ENCODE measurements at places on chromosomes 12 and 14.
A peak's percentile ranks its signal among the peaks of the same experiment; 100 is the strongest.

GRCh38 chr12:968545-968944 is 19.1 kb upstream of the RAD52 start:
- DNase-seq, result no peak

- DNase-seq, result no peak
Observed at GRCh38 chr14:23863836-23864235, 89.7 kb upstream of the DHRS4 start.

DNA sequence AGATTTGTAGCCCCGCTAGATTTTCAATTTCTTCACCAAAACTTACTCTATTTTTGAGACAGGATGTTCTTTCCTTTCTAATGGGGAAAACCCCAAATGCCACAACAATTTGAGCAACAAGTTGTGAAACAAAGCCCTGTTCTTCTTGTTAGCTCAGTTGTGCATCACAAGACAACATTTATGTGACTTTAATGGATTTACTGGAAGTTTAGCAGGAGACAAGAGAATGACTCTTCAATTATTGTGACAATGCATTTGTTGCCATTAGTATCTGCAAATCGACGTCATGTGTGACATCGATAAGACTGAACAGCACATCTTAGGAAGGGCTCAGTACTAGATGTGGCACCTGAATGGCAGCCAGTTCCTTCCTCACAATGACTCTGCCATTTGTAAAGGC is 1028.9 kb upstream of the TMEM132C start:
- DNase-seq, result no peak

DNA sequence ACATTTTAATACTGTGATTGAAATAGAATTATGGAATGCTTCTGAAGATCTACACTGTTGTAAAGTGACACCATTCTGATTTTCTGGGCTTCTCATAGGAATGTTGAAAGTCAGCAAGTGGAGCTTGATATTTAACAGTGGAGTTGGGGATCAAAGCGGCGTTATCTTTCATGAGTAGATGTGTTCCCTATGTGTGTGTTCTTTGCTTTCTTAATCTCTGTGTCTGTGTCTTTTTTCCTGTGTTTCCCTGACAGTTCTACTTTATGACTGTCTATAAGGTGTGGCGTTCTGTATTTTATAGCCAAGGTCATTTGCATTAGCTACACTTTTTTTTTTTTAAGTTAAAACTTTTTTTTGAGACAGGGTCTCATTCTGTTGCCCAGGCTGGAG is 24.7 kb downstream of the SYNE2 start:
- DNase-seq, result no peak

DNA sequence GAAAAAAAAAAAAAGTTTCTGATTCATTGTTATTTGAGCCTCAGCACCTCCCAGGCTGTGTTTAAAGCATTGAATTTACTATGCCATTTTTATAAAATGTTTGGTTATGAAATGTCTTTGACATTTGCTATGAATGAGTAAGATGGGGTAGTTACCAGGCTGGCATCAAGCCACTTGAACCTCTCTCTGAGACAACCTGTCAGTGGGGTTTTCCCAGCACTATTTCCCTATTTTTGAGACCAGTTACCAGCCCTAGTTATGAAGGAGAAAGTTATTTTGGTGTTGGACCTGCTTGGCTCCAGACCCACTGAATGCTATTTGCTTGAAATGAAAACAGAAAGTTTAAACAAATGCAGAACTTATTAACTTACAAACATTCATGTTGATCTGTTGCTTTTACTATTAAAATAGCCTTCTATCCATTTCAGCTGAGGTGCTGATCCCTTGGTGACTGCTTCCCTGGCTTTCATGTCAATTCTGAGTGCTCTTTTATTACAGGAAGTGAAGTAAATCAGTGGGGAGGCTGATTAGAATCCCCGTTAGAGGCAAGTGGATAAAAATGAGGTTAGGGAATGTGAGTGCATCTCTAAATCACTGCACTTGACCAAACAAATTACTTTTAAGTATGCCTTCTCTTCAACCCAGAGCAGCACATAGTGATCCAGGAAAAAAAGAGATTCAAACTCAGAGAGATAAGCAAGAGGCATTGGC is 37.8 kb downstream of the LLPH start:
- DNase-seq, result peak; percentile 54

DNA sequence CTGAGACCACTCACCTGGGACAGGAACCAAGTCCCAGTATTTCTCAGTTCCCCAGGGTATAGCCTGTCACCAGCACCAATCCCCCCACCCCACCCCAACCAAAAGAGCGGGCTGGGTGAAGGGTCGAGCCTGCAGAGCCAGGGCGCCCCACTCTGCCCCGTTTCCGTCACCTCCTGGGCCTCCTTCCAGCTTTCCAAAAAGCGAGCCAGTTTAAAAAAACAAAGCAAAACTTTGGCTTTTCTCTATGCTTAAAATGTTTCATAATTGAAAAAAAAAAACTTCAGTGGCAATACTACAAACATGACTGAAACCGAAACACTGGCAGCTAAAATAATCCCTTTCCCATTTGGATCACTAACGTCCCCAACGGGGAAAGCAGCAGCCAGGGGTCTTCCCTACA is 7.5 kb downstream of the CAMKK2 start:
- DNase-seq, result no peak

GRCh38 chr12:96769400-96769799 is 137.7 kb upstream of the NEDD1 start:
- no peak for DNase-seq

DNA sequence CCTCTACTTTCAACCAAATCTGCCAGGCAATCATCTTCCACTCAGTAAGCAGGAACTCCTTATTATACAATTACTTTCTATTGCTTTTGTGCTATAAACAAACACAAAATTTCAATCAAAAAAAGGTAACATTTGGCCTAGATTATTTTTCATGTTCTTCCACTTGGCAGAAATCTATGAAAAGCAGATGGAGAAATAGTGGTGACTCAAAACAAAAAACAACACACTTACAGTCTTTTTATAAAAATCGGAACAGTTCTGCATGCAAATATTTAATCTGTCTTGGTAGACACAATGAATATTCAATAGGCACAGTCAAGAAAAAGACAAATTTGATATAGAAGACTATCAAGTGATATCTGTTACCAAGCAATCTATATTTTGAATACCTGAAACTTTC is 376.8 kb downstream of the RPS29 start:
- DNase-seq, result no peak

DNA sequence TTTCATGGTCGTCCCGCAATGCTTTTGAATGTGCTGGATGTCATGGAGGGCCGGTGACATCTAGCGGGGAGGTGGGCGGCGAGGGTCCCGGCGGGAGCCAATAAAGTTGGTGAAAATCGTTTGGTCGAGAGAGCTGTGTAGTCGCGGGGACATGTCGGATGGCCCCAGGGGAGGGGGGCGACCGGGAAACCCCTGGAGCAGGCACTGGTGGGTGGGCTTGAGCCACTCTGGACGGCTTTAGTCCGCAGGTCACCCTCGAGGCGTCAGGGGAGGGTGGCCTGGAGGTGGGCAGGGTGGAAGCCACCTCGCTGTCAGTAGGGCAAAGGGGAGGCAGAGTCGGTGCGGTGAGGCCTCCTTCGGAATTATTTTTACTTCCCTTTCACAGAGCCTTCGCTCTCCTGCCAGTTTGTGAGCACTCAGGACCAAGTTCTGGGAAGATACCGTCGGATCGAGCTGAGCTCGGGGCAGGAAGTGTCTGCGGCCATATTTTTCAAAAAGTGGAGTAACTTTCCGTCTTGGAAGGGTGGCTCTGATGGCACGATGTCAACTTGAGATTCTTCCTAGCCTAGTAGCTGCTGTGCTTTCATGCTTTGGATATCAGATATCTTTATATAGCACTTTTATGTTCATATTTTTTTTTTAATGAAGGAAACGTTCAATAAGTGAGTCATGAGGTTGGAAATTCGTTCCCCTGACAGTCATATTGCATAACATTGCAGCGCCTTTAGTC is 28.2 kb downstream of the WBP11 start:
- peak; percentile 52 for DNase-seq

DNA sequence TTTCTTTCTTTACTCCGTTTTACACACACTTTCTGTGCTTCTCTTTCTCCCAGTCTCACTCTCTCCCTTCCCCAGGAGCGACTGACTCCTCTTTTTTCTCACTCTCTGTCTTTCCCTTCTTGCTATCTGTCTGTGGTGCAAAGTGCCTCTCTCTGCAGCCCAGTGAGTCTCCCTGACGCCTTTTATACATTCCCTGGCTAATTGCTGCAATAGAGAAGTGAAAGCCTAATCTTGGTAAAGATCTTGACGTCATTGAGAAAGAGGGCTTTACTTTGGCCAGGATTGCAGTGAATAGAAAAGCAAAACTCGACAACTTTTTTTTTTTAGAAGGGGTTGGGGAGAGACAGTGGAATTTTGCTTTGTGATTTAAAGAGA is 706 bp upstream of the DIO2 start:
- DNase-seq, result no peak

DNA sequence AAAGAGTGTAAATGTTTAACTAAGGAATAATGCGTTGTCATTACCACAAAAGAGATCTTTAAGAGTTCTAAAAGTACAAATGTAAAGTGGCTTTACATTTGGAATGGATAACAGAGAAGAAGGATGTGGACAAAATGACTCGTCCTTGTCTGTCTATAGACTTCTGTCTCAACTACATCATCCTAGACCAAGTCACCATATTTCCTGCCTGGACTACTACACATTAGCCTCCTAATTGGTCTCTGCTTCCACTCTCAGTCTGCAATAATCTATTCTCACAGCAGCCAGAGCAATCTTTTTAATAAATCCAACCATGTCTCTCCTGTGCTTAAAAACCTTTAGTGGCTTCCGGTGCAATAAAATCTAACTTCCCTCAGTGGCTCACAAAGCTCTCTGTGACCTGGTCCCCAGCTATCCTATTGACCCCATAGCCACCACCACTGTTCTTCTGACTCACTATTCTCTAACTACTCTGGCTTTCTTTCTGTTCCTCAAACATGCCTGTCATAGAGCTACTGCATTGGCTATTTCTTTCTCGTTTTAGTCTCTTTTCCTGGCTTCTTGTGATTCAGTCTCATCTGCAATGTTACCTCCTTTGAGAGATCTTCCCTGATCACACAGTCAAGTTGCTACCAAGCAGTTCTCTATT is 91.1 kb downstream of the MYF5 start:
- no peak for DNase-seq

- DNase-seq, result no peak
Observed at GRCh38 chr14:92253381-92253894, 69.5 kb upstream of the SLC24A4 start.

DNA sequence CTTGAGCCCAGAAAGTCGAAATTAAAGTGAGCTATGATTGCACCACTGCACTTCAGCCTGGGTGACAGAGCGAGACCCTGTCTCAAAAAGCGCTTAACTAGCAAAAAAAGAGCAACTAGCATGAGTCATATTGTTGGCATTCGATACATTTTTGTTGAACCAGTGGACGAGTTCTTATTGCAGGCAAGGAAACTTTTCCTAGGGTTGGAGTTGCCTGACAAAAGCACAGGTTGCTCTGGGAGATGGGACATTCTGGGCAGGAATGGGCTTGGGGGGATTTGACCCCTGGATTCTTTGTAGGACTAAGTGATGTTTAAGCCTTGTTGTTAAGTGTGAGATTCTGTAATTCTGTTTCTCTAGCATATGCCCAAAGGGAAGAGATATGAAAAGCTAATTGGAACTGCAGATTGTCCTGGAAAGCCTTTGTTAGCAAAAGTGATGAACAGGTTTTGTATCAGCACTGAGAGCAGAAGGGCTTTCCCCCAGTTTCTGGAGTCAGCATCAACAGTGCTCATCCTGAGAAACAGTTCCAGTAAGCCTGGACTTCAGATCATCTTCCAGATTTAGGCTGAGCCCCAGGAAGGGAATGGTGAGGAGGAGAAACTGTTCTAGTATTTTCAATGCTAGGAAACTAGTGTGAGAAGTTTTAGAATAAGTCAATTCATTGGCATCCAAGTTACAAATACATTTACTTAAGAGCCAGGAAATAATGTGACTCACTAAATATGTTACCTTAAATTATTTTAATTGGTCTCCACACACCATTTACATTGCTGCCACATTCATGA is 123.1 kb downstream of the SRGAP1 start:
- no peak for DNase-seq

DNA sequence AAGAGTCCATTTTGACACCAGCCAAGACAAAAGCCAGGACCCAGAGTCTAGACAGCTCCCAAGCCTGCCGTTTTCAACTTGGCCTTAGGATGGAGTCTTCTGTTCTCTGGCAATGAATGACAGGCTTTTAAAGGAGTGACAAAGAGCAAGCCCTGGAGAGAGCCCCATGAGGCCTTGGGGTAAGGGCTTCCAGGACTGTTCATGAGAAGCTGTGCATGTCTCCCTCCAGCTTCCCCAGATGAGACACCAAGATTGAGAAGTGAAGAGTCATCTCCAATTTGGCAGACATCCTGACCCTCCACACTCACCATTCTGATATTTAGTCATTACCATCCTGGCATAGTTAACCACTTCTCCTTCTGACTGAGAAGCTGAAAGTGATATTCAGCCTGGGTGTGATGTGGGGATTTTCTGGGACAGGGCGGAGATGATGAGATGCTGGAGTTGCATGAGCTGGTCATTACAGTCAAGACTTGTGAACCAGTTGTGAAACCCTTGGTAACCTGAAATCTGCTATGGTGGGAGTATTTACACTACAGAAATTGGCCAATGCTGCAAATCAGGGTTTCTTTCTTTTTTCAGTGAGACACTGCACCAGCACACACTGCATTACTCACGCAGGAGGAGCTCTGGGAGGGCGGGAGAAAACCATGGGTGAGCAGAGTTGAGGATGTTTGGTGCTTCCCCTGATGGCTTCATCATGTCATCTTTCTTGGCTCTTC is 77.8 kb downstream of the VCPKMT start:
- DNase-seq, result no peak

DNA sequence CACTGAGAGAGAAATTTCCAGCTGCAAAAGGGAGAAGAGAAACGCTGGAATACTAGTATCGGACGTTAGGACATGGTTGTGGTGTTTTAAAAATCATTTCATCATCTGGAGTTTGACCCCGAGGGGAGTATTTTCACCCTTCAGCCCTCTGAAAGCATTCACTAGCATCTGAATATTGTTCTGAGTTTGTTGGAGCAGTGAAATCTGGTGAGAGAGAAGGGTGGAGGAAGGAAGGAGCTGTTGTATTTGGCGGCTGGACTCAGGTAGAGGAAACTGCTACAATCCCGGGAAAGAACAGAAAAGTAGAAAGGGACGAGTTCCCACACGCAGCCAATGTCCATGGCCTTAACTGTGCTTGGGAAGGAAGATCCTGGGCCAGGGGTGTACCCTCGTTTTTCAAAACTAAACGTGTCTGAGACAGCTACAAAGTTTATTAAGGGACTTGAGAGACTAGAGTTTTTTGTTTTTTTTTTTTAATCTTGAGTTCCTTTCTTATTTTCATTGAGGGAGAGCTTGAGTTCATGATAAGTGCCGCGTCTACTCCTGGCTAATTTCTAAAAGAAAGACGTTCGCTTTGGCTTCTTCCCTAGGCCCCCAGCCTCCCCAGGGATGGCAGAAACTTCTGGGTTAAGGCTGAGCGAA is 896 bp upstream of the CDKN1B start:
- DNase-seq, result peak; percentile 66

- no peak for DNase-seq
Observed at GRCh38 chr14:104196461-104197140, 58.2 kb downstream of the KIF26A start.

- no peak for DNase-seq
Observed at GRCh38 chr12:28870839-28871440, 278.1 kb upstream of the FAR2 start.

Data from dermis microvascular lymphatic vessel endothelial cell (primary cell).